Activated T-cell treated with anti-CD3 and anti-CD28 coated beads for 4 hours (primary cell): ENCODE measurements at places on chromosomes 11 and 22.

- DNase-seq = no peak
Observed at GRCh38 chr22:45190202-45190872, 26.6 kb downstream of the NUP50 start.

DNA sequence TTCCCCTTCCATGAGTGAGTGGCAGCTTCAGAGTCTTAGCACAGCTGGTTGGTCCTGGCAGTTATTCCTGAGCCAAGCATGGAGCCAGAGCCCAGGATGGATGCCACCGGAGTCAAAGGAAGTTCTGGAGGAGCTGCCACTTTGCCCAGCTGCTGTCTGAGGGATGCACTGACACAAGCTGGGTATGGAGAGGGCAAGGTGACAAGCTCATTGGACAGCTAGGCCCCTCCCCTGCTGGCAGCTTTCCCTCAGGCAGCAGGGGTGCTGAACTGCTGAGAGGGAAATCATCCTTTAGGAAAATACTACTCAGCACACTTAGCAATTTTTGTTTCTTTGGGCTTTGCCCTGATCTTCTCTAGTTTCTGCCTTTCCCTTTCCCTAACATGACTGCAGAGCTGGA, 99.3 kb upstream of the SESN3 start:
- no peak for DNase-seq

- DNase-seq = no peak
Observed at GRCh38 chr22:18974477-18975180, 38.5 kb upstream of the PRODH start.

DNA sequence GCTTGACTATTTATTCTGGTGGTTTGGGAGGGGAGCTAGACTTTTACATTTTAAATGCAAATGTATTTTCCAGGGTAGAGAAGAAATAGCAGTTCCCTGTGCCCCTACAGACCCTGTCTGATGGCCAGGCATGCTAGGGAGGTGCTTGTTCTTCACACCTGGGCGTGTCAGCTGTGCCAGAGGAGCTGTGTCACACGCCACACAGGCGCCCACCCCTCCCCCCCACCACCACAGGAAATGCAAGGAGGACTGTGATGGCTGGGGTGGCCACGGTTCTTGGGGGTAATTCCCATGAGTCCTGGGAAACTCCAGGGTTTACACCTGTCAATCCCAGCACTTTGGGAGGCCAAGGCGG, 82.2 kb downstream of the FLI1 start:
- DNase-seq = no peak

- no peak for DNase-seq
Observed at GRCh38 chr11:117495357-117495756, 167.7 kb downstream of the CEP164 start.

GRCh38 chr11:122509899-122510298, 145.6 kb upstream of the UBASH3B start:
- DNase-seq = no peak

DNA sequence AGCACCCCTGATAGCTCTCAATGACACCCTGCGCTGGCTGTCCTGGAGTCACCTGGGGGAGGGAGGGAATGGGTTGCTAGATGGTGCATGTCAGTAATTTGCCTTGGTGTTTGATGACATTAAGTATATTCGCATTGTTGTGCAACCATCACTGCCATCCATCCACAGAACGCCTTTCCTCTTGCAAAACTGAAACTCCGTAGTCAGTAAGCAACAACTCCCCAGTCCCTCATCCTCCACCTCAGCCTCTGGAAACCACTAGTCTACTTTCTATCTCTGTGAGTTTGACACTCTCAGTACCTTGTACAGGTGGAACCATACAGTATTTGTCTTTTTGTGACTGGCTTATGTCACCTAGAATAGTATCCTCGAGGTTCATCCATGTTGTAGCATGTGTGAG, 62.6 kb downstream of the PKNOX2 start:
- no peak for DNase-seq

DNA sequence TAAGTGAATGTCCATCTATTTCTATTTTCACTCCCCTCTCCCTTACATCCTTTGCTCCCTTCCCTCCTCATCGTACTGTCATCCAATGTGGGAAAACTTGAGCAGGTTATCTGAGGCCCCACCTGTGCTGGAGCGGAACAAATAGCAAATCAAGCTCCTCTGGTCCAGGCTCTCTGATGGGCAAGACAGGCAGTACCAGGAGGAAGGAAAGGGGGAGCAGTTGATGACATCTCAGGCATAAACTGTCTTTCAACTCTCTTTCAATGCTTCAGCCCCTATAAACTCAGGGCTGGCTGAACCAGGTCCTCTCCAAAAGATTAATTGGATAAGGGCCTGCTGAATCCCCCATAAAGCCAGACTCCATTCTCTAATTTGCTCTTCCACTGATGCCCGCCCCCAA, 1.5 kb upstream of the CCKBR start:
- DNase-seq = no peak

GRCh38 chr11:89487016-89487415, 4.2 kb downstream of the NOX4 start:
- DNase-seq = no peak

- DNase-seq = no peak
Observed at GRCh38 chr11:95799546-95799945, 9.2 kb downstream of the CEP57 start.

GRCh38 chr11:8105133-8105532, 24.1 kb downstream of the TUB start:
- no peak for DNase-seq

- no peak for DNase-seq
Observed at GRCh38 chr11:13984616-13985450, 22.3 kb downstream of the SPON1 start.

GRCh38 chr11:116053548-116053919, 549.3 kb upstream of the CADM1 start:
- no peak for DNase-seq

- no peak for DNase-seq
Observed at GRCh38 chr11:23123753-23124152, 263.5 kb upstream of the CCDC179 start.

DNA sequence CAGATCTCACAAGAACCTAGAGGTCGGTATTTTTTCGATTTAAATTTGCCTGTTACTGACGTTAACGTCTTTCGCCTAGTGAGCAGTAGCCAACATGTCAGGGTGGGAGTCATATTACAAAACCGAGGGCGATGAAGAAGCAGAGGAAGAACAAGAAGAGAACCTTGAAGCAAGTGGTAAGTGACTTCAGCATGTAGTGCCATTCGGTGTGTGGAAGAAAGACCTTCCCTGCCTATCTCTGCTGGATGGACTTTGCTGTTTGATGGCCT, 750 bp downstream of the XRCC6 start:
- no peak for DNase-seq

GRCh38 chr11:64430645-64431044, 71.7 kb downstream of the RPS6KA4 start:
- DNase-seq = no peak

DNA sequence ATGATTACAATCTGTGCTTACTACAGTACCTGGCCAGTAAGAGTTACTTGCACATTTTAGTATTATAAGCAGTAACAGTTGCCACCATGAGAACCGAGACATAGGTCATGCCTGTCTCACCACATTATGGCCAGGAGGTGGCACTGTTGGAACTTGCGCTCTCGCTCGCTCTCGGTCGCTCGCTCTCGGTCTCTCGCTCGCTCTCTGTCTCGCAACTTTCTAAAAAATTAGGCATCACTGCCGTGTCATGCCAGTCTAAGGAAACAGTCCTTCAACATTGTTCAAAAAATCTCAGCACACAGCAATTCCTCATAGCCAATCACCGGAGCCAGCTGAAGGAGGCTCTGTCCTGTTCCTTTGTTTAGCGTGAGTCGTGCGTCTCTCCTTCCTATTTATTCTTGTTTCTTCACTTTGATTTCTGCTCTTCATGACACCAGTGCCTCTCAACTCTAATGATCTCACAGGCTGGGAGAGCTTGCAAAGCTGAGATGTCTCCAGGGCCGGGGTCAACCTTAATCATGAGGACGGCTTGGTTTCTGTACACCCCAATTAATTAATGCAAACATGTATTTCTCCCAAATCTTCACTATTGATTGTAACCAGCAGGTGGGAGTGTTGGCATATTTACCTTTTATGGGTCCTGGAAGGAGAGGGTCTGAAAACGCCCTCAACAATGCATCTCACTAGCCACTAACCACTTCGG, 6.3 kb upstream of the ADAMTS8 start:
- peak; percentile 53 for DNase-seq

DNA sequence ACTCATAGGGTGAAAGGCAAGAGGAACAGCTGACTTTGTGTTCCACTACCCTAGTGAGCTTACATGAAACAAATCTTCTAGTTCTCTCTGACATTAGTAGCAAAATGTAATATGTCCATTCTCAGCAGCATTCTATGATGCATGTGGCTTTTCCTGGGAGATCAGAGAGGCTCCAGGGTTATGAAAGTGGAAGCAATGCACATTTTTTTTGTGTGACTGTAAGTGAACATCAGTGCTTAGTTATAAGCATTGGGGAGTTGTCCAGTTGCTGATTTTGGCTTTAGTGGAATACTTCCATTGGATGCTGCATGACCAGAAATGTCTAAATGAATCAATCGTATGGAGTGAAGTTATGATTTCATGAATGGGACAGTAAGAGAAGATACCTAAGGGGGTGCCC, 255.9 kb downstream of the FAT3 start:
- DNase-seq = no peak

- no peak for DNase-seq
Observed at GRCh38 chr11:122797651-122798050, 40.6 kb upstream of the CRTAM start.
